ENCODE measurements at places on chromosomes 12 and 14.

DNA sequence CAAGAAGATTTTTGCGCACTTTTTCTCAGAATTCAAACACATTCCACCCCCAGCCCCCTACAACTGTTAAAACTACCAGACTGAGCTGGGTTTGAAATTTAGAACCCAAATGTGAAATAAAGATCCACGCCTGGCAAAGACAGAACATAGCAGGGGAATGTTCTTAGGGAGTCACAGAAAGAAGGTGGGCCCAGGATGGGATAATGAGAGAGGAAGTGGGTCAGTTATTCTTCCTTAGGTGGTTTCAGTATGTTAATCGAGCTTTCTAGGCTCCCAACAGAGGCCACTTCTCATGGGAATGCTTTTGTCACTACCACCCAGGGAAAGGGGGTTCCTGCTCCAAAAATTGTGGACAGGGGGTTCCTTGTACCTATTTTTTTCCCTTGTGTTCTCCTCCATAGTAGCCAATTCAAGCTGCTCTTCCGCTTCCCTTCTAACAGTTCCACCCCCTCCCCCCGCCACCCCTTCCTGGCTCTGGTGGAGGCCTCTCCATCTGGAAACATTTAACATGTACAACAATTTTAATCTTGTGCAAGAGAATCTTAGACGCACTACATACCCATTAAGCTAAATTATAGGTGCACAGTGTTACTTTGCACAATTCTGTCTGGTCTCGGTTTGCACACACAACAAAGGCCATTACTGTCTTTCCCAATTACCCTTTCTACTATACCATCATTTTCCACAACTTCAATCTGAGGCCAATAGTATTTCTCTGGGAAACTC, 218.1 kb downstream of the MON2 start:
- H3K36me3 ChIP-seq = no peaks in the 10 kb centered on the region
- H3K4me3 ChIP-seq = peak overlapping the region; percentile 20
- H3K27ac ChIP-seq = peak overlapping the region; percentile 84
- peaks cover 57% of the 10 kb centered on the region for H3K4me1 ChIP-seq
- no peak for DNase-seq

DNA sequence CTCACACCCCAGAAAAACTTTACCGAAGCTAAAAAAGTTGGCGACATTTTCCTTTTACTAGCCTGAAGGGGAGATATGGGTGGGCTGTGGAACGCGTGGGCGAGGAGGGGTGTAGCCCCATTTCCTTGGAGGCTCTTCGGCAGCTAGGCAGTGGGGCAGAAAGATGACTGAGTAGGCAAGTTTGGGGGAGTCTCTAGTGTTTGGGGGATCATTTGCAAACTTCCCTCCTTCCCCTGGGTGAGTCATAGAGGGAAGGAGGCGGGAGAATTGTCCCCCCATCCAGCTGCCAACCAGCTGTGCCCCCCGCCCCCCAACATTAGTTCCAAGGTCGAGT, 2.3 kb downstream of the GLI1 start:
- peak overlapping the region; percentile 58 for H3K27ac ChIP-seq
- DNase-seq = no peak
- peaks cover 12% of the 10 kb centered on the region for H3K4me1 ChIP-seq
- no peaks in the 10 kb centered on the region for H3K27me3 ChIP-seq
- H3K36me3 ChIP-seq = no peaks in the 10 kb centered on the region
- H3K4me3 ChIP-seq = peak overlapping the region; percentile 71

GRCh38 chr12:12460935-12461922, 101.4 kb downstream of the DUSP16 start:
- H3K27ac ChIP-seq = no peak overlapping the region
- DNase-seq = no peak
- peaks cover 2% of the 10 kb centered on the region for H3K36me3 ChIP-seq
- no peaks in the 10 kb centered on the region for H3K4me1 ChIP-seq

GRCh38 chr12:71183846-71184245, 26.0 kb upstream of the TSPAN8 start:
- no peak overlapping the region for H3K4me3 ChIP-seq
- H3K27me3 ChIP-seq = no peaks in the 10 kb centered on the region
- no peak for DNase-seq
- no peaks in the 10 kb centered on the region for H3K36me3 ChIP-seq
- no peaks in the 10 kb centered on the region for H3K4me1 ChIP-seq

GRCh38 chr12:121898287-121898686, 9.7 kb downstream of the PSMD9 start:
- no peak overlapping the region for H3K4me3 ChIP-seq
- no peak overlapping the region for H3K27ac ChIP-seq
- H3K4me1 ChIP-seq = peaks cover 14% of the 10 kb centered on the region
- H3K36me3 ChIP-seq = peaks cover 63% of the 10 kb centered on the region
- no peaks in the 10 kb centered on the region for H3K27me3 ChIP-seq

DNA sequence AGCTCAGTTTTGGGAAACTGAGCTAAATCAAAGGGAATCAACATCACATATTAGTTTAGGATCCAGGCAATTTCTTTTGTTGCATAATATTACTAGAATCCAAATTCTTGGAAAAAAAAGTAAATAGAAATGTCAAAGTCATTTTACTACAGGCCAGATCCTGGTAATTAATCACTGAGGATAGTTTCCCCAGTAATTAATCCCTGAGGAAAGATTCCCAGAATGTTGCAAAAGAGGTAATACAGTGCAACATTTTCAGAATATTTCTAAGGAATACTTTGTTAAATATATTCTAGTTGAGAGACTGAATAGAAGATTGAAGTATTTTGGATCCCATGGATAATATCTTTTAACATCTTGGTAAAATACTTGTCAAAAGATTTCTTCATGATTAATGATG, 207.0 kb upstream of the GARIN2 start:
- no peak for DNase-seq
- H3K27ac ChIP-seq = no peak overlapping the region

DNA sequence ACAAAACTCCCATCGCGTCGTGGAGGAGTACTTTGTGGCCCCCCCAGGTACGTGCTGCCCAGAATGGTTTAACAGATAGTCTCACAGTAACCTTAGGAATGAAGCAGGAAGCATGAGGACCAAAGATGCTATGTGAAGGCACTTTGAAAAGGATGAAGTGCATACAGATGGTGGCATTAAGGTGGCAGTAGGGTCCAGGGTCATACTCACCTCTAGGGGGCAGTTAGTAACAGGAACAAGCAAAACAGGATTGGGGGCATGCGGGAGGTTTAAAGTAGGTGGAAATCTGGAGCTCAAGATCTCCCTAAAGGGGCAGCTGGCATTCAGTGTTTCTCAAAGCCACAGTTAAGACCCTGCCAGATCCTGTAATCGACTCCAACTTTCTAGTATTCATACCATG, 10.9 kb downstream of the GATC start:
- H3K4me3 ChIP-seq = no peak overlapping the region
- H3K27ac ChIP-seq = no peak overlapping the region
- H3K4me1 ChIP-seq = no peaks in the 10 kb centered on the region
- H3K36me3 ChIP-seq = peaks cover 51% of the 10 kb centered on the region
- no peak for DNase-seq
- H3K27me3 ChIP-seq = no peaks in the 10 kb centered on the region

DNA sequence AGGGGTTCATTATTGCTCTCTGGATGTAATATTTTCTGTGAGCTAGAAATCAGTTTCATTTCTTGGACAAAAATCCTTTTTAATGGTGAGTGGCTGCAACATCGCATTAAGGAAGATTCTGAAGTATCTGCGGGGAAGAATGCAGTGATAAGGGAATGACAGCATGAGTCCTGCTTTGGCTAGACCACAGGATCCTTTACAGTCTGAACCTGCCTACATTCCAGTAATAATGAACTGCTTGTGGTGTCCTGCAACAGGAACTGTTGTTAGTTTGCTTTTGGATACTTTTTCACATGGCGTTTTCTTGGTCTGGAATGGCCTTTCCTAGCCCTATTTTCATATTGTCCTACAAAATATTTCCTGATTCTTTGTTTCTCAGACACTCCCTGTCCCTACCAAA, 15.7 kb downstream of the MDM2 start:
- H3K4me3 ChIP-seq = no peak overlapping the region
- no peak overlapping the region for H3K27ac ChIP-seq

GRCh38 chr12:109947521-109947920, 47.4 kb downstream of the TCHP start:
- H3K4me1 ChIP-seq = peaks cover 74% of the 10 kb centered on the region
- H3K4me3 ChIP-seq = no peak overlapping the region
- H3K27me3 ChIP-seq = no peaks in the 10 kb centered on the region
- peaks cover 5% of the 10 kb centered on the region for H3K36me3 ChIP-seq
- peak overlapping the region; percentile 43 for H3K27ac ChIP-seq

DNA sequence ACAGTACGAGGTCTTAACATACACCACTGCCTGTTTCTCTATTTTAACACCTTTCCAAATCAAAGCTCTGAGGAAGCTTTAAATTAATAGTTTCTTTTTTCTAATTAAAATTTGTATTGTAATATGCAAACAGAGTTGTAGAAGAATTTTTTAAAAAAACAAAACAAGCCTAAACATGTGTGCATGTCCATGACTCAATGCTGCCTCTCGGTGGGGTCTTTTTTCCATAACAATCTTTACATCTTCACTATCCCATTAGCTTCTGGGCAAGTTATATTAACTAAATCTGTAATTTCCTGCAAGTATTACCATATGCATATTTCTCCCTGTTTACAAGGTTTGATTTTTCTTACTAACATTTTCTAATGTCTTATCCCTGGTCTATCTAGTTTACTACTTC, 143.9 kb upstream of the NAV3 start:
- H3K4me1 ChIP-seq = no peaks in the 10 kb centered on the region
- no peak overlapping the region for H3K27ac ChIP-seq
- DNase-seq = no peak
- H3K36me3 ChIP-seq = no peaks in the 10 kb centered on the region
- H3K27me3 ChIP-seq = no peaks in the 10 kb centered on the region

- H3K4me3 ChIP-seq = no peak overlapping the region
- DNase-seq = no peak
- no peak overlapping the region for H3K27ac ChIP-seq
- H3K4me1 ChIP-seq = no peaks in the 10 kb centered on the region
These were observed 27.0 kb upstream of the ULK1 start for GRCh38 chr12:131867471-131867870.

GRCh38 chr14:58805605-58806409, 168.0 kb downstream of the DACT1 start:
- H3K27ac ChIP-seq = no peak overlapping the region
- H3K4me1 ChIP-seq = no peaks in the 10 kb centered on the region
- H3K4me3 ChIP-seq = no peak overlapping the region
- H3K36me3 ChIP-seq = no peaks in the 10 kb centered on the region
- no peaks in the 10 kb centered on the region for H3K27me3 ChIP-seq

GRCh38 chr12:113862590-113863454, 103.3 kb downstream of the RBM19 start:
- no peaks in the 10 kb centered on the region for H3K27me3 ChIP-seq
- DNase-seq = no peak
- H3K27ac ChIP-seq = no peak overlapping the region
- peaks cover 11% of the 10 kb centered on the region for H3K36me3 ChIP-seq
- H3K4me1 ChIP-seq = no peaks in the 10 kb centered on the region
- H3K4me3 ChIP-seq = no peak overlapping the region

DNA sequence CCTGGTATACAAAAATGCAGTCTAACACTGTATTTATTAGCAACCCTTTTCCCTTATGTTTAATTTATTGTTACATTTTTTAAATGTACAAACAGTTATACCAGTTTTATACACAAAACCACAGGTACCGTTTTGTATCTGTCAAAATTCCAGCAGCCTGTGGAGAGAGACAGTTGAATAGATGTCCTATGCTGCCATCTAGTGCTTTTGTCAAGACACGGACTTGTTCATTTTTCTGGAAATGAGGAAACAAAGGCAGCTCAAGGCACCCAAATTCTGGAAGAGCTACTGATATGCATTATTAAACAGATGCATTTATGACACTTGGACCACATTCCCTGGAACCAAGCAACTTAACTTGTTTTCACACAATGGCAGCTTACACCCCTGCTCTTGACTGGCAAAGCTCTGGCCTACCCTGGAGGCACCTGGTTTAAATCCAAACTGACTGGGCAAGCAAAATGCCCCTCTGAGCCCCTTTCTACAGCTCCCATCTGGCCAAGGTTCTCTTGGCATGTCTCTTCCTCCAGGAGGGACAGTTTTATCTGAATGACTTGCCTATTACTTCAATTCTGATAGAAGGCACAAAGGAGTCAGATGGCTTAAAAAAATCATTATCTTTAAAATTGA, 286.9 kb upstream of the PRKD1 start:
- H3K4me1 ChIP-seq = no peaks in the 10 kb centered on the region
- DNase-seq = no peak
- H3K36me3 ChIP-seq = no peaks in the 10 kb centered on the region
- H3K4me3 ChIP-seq = peak overlapping the region; percentile 49
- no peak overlapping the region for H3K27ac ChIP-seq

DNA sequence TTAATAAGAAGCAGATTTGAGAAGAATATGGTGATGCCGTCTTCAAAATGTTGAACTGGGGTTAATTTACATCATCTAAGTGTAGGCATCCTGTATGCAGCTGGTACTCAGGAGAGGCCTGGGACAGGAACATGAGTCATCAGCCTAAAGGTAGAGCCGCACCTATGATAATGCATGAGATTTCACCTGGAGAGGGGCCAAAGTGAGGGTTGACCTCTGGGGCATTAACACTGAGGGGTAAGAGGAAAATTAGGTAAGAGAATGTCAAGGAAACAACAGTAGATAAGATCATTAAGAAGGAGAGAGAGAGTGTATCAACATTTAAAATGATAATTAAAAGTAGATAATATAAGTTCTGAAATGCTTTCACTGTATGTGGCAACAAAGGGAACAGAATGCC, 20.2 kb upstream of the SSTR1 start:
- no peaks in the 10 kb centered on the region for H3K27me3 ChIP-seq
- no peak overlapping the region for H3K4me3 ChIP-seq
- no peak for DNase-seq
- no peaks in the 10 kb centered on the region for H3K4me1 ChIP-seq
- no peaks in the 10 kb centered on the region for H3K36me3 ChIP-seq
- no peak overlapping the region for H3K27ac ChIP-seq

GRCh38 chr12:62537551-62537950, 70.9 kb downstream of the MON2 start:
- H3K27ac ChIP-seq = peak overlapping the region; percentile 46
- H3K36me3 ChIP-seq = no peaks in the 10 kb centered on the region
- no peak overlapping the region for H3K4me3 ChIP-seq
- no peaks in the 10 kb centered on the region for H3K27me3 ChIP-seq
- no peak for DNase-seq

DNA sequence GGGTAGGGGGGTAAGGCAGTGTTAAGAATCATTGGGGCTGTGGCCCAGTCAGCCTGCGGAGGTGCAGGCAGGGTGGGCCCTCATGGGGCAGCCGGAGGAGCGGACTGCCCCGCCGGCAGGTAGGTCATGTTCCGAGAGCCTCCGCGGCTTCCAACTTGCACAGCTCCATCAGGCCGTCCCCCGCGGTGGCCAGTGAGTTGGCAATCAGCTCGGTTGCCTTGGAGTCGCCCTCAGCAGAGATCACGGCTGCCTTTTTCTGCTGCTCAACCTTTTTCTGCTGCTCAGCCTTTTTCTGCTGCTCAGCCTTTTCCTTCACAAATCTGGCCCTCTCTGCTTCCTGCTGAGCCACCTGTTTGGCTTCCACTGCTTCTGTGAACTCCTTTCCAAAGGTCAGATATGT, 41.1 kb upstream of the CSRNP2 start:
- no peak overlapping the region for H3K4me3 ChIP-seq
- peaks cover 8% of the 10 kb centered on the region for H3K36me3 ChIP-seq
- no peak overlapping the region for H3K27ac ChIP-seq
- DNase-seq = no peak
- H3K27me3 ChIP-seq = no peaks in the 10 kb centered on the region
